ENCODE measurements at places on chromosomes 7 and 10.

DNA sequence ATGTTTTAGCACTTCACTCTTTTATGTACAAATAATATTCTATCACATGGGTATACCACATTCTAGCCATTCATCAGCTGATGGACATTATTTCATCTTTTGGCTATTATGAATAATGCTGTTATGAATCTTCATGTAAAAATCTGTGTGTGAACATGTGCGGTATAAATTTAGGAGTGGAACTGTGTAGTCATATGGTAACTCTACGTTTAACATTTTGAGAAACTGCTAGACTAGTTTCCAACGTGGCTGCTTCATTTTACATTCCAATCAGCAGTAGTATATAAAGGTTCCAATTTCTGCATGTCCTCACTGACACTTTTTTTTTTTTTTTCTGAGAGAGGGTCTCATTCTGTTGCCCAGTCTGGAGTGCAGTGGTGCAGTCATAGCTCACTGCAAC is 8.3 kb downstream of the RAMP3 start:
- H3K36me3 ChIP-seq, result no peaks in the 10 kb centered on the region
- H3K4me3 ChIP-seq, result no peak overlapping the region
- no peak for DNase-seq
- H3K4me1 ChIP-seq, result no peaks in the 10 kb centered on the region
- no peaks in the 10 kb centered on the region for H3K27me3 ChIP-seq

GRCh38 chr10:129418496-129419225 is 48.4 kb upstream of the MGMT start:
- H3K36me3 ChIP-seq, result no peaks in the 10 kb centered on the region
- no peak overlapping the region for H3K4me3 ChIP-seq
- H3K4me1 ChIP-seq, result no peaks in the 10 kb centered on the region
- H3K27ac ChIP-seq, result no peak overlapping the region
- no peak for DNase-seq
- H3K27me3 ChIP-seq, result no peaks in the 10 kb centered on the region

DNA sequence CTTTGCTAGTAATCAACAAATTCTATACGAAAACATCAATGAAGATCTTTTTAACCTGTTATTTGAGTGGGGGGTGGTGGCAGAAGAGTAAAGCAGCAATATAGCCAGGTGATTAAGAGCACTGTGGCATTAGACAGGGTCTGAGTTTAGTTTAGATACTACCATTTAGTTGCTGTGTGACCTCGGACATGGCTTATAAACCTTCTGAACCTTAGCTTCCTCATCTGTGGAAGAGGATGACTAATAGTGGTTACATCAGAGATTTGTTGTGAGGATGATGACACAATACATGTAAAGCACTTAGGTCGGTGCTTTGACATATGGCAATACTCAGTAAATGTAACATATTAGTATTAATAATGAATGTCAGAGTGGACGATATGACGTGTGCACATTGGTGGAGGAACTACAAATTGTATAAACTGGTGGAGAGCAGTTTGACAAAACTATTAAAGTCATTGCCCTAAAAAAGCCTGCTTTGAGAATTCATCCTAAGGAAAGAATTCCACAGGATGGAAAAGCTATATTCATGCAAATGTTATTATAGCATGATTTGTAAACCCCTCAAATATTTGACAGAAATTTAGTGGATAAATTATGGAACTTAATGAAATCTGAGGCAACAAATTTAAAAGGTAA is 24.3 kb downstream of the SPAG6 start:
- DNase-seq, result no peak
- no peaks in the 10 kb centered on the region for H3K27me3 ChIP-seq
- H3K27ac ChIP-seq, result no peak overlapping the region
- no peaks in the 10 kb centered on the region for H3K36me3 ChIP-seq
- H3K4me1 ChIP-seq, result no peaks in the 10 kb centered on the region
- H3K4me3 ChIP-seq, result no peak overlapping the region

DNA sequence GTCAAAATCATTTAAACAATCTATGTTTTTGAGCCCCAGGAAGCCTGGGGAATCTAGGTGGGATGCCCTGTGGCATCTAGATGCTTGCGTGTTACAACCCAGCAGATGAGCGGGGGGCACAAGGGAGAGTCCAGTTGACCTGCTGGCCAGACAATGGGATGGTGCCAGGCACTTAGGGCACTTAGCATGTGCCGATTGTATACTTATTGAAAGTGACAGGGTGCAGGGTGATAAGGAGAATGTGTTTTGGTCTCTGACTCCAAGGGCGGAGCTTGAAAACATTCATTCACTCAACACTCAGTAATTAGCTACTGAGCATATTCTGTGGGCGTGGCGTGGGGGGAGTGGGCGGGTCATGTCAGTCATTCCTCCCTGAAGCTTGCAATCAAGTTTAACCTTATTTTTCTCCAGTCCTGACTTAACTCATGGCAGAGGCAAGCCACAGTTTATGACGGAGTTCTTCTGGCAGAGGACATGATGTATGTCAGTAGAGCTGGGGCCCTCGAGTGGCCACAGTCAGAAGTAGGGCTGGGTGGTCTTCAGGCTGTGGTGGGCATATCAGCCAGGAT is 115.1 kb downstream of the PRKCQ start:
- DNase-seq, result no peak
- no peak overlapping the region for H3K27ac ChIP-seq
- H3K4me1 ChIP-seq, result no peaks in the 10 kb centered on the region
- no peaks in the 10 kb centered on the region for H3K36me3 ChIP-seq

- no peak for DNase-seq
- no peak overlapping the region for H3K4me3 ChIP-seq
- no peaks in the 10 kb centered on the region for H3K27me3 ChIP-seq
- H3K36me3 ChIP-seq, result no peaks in the 10 kb centered on the region
- H3K27ac ChIP-seq, result no peak overlapping the region
- no peaks in the 10 kb centered on the region for H3K4me1 ChIP-seq
Observed at GRCh38 chr7:80661729-80662128, 23.3 kb downstream of the CD36 start.

DNA sequence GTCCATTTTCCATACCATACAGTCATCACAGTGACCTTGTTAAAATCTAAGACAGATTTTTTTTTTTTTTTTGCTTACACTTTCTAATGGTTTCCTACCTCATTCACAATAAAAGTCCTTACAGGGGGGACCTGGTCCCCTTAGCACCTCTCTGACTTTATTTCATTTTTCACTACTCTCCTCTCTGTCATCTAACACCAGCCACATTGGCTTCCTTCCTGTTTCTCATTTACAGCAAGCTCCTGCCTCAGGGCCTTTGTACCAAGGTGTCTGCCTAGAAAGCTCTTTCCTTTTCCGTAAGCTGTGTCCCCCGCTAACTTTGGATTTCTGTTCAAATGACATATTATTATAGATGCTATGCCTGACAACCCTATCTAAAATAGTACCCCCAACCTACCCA is 27.7 kb downstream of the CC2D2B start:
- H3K4me3 ChIP-seq, result no peak overlapping the region
- peaks cover 4% of the 10 kb centered on the region for H3K36me3 ChIP-seq
- H3K27ac ChIP-seq, result no peak overlapping the region
- no peak for DNase-seq
- H3K4me1 ChIP-seq, result no peaks in the 10 kb centered on the region

DNA sequence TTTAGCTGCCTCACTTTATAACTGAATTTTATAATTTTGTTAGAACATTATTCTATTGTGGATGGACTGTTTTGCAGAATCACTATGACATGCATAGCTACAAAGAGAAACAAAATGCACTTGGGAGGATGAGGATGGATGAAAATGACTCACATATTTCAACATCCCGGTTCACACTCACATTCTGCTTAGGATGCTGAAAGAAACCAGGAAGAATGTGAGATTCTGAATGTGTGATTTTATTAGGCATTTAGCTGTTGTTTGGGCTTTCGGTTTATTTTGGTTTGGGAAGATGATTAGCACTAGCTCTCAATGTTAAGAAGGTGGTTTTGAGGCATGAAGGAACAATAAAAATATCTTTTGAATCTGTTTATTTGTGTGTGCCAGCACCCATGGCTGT is 235.5 kb downstream of the SEMA3E start:
- no peak for DNase-seq
- H3K4me3 ChIP-seq, result no peak overlapping the region
- no peak overlapping the region for H3K27ac ChIP-seq
- H3K27me3 ChIP-seq, result no peaks in the 10 kb centered on the region

DNA sequence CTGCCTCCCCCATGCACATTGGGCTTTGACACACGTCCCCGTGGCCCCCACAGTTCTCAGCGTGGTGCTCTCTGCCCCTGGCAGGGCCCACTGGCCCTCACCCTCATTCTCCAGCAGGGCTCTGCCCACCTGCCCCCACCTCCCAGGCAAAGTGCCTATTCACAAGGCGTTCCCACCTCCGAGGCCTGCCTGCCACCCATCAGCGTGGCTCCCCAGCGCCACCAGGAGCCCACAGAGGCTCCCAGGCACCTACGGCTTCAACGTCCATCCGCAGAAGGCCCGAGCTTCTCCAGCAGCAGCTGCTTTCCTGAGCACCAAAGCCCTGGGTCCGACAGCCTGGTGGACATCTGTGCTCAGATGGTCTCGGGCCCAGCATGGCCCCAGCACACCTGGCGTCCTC is 211.8 kb upstream of the PPP2R2D start:
- DNase-seq, result no peak
- H3K36me3 ChIP-seq, result no peaks in the 10 kb centered on the region
- H3K4me3 ChIP-seq, result no peak overlapping the region
- no peaks in the 10 kb centered on the region for H3K4me1 ChIP-seq
- no peak overlapping the region for H3K27ac ChIP-seq

GRCh38 chr10:806451-807162 is 117.1 kb upstream of the DIP2C start:
- H3K27ac ChIP-seq, result no peak overlapping the region
- H3K4me1 ChIP-seq, result no peaks in the 10 kb centered on the region
- H3K27me3 ChIP-seq, result no peaks in the 10 kb centered on the region
- no peak for DNase-seq
- H3K36me3 ChIP-seq, result peaks cover 20% of the 10 kb centered on the region

DNA sequence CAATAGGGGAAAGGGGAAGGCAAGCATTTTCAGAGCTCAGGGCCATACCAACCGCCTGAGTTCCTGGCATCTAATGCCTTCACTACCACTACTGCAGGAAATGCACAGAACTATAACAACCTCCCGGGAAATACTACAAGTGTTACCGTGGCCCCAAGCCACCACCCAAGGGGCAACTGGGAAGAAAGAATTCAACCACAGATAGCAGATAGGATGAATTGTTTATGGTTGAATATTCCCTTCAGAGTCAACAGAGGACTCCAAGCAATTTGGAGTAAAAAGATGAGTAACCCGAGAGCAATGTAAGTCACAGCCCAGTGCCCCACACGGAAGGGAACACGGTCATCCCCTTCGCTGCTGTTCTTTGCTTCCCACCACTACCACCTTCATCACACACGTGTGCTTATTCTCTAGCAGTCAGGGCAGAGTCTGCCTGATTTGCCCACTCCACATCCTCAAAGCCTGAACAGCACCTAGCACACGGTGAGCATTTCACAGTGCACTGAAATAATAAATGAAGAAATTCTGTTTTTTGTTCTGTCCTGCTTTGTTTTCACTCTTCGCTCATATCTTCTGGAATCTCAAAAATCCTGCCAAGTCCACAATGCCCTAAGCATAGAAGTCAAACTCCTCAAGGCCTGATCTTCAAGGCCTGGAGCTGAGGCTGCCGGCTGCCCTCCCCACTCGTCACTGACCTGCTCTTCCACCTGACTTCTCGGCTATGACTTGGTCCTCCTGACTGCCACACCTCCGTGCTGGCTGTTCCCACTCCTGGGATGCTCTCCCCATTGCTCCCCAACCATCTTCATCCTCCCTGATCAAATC is 221.1 kb downstream of the KCNMA1 start:
- H3K4me3 ChIP-seq, result no peak overlapping the region
- no peaks in the 10 kb centered on the region for H3K36me3 ChIP-seq
- H3K27me3 ChIP-seq, result no peaks in the 10 kb centered on the region

DNA sequence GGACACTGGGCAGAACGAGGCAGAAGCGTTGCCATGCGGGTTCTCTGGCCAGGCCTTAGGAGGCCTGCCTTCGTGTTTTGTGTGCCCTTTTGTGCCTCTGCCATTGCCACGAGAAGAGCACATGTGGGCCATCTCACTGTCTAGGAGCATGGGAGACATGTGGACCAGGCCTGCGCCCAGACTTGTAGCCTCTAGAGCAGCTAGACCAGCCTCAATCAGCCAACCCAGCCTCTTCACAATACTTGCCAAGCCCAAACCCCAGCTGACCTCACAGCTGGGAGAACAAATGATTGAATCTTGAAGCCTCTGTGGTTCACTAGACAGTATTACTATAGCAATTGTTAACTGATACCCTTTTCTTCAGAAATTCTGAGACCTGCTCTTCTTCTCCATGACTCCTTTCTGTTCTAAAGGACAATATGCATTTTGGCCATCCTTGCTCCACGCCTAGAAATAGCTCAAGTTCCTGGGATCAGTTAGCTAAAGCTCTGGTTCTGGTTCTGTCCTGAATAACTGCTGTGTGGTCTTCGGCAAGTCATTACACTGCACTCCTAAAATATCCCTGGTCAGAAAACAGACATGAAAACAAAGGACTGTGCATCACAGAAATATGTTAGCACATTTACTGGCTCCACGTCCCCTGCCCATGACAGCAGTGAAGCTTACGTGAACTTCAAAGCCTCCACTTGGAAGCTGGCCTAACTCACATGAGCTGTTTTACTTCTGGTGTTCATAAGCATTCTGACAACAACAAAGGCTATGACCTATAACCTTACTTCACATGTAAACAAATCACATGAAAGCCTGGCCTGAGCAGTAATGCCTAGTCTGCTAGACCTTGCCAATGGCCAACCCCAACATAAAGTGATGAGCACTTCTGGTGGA is 72.3 kb upstream of the MKRN1 start:
- no peak overlapping the region for H3K4me3 ChIP-seq
- DNase-seq, result no peak
- no peak overlapping the region for H3K27ac ChIP-seq
- H3K27me3 ChIP-seq, result no peaks in the 10 kb centered on the region
- no peaks in the 10 kb centered on the region for H3K36me3 ChIP-seq

DNA sequence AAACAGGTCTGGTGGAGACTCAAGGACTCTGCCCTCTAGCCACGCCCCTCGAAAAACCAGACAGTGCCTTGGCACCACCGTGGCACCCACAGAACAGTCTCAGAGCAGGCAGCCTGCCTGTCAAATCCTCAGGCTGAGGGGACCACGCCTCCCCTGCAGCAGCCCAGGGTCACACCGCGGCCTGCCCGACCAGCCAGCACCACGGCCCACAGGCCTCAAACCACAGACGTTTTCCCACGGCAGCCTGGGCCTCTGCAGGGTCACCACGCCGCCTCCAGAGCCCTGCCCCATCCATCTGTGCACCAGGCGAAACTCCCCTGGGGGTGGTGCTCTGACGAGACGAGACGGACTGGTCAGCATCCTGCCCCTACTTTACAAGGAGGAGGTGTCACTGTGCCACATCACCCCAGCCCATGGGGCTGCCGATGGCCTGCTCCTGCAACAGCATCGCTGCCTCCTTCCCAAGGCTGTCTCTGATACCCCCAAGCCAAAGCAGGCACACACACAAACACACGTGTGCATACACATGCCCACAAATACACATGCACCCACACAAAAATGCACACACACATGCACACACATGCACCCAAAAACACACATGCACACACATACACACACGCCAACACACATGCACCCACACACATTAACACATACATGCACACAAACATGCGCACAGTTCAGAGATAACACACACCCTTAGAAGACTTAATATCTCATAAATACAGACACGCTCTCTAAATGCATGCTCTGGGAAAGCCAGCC is 24.6 kb downstream of the PAPOLB start:
- no peak for DNase-seq
- H3K36me3 ChIP-seq, result no peaks in the 10 kb centered on the region
- no peaks in the 10 kb centered on the region for H3K4me1 ChIP-seq
- no peak overlapping the region for H3K27ac ChIP-seq

Measured in thoracic aorta (tissue), 2 donors.